Brain microvascular endothelial cell (primary cell): ENCODE measurements at places on chromosomes 7 and 10.

GRCh38 chr10:34299105-34299611 lies 515.9 kb downstream of the PARD3 start:
- DNase-seq = peak; percentile 75

GRCh38 chr7:126213876-126214275 lies 1038.9 kb downstream of the GRM8 start:
- DNase-seq = peak; percentile 16

- no peak for DNase-seq
These were observed 863 bp downstream of the CCNY start for GRCh38 chr10:35336921-35337823.

DNA sequence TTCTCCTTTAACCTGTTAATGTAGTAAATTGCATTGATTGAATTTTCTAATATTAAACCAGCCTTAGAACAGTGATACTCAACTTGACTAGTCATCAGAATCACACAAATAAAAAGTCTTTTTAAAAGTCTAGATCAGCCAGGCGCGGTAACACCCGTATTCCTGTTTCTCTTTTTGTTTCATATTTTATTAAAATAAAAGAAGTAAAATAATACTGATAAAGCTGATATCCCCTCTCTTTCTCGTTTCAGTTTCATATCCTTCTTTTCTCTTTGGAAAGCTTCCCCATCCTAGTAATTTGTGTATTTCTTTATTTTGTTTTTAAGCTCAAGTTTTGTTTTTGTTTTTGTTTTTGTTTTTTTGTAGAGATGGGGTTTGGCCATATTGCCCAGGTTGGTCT lies 9.3 kb downstream of the SMO start:
- no peak for DNase-seq

DNA sequence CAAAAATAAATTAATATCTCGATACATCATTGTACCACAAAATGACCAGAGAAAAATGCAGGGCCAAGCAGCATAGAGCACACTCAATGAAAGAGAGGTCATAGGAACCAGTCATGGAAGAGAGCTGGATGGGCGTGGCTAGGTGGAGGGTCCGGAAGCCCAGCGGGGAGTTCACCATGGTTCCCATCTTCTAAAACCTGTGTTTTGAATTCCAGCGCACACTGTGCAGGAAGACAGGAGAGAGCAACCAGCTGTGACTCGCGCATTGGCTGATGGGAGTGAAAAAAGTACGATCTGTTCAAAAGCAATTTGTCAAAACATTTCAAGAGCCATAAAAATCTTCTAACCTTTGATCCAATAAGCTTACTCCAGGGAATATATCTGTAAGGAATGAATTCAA lies 125.2 kb upstream of the NANOS1 start:
- DNase-seq = no peak

DNA sequence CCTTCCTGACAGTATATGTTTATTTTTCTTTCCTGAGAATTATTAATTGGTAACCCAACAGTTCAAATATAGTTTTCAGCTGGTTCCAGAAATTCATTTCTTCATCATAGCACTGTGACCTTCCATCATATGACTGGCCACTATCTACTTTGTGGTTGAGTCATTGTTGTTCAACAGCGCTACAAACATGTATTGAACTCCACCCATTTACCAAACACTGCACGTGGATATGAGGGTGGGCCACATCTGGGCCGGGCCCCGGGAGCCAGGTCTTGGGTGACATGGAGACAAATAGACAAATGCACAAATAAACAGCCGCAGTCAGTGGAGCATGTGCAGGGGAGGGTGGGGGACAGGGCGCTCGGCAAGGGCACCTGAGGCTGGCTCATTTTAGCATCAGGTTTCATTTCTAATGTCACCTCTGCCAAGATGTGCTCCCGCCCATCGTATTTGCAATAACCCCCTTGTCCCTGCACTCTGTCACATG lies 24.0 kb upstream of the EEPD1 start:
- DNase-seq = peak; percentile 73

DNA sequence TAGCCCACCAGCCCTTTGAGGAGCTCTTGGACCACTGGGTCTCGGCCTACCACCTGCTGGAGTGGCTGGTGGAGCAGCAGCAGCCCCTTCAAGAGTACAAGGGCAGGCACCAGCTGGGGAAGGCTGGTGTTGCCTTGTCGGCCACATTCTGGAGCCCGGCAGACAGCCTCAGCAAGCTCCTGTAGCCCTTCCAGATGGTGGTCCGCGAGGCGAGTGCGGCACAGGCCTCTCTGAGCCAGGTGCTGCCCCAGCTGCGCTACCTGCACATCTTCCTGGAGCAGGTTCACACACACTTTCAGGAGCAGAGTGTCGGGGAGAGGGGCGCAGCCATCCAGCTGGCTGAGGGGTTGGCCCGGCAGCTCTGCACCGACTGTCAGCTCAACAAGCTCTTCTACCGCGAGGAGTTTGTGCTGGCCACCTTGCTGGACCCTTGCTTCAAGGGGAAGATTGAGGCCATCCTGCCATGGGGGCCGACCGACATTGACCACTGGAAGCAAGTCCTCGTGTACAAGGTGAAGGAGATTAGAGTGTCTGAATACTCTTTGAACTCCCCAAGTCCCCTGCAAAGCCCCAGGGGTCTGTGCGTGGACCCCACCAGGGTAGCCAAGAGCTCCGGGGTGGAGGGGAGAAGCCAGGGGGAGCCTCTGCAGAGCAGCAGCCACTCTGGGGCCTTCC lies 7.0 kb upstream of the ACTR3C start:
- no peak for DNase-seq
